AG20443 (cell line): ENCODE measurements at places on chromosomes 12 and 14.
A peak's percentile ranks its signal among the peaks of the same experiment; 100 is the strongest.

DNA sequence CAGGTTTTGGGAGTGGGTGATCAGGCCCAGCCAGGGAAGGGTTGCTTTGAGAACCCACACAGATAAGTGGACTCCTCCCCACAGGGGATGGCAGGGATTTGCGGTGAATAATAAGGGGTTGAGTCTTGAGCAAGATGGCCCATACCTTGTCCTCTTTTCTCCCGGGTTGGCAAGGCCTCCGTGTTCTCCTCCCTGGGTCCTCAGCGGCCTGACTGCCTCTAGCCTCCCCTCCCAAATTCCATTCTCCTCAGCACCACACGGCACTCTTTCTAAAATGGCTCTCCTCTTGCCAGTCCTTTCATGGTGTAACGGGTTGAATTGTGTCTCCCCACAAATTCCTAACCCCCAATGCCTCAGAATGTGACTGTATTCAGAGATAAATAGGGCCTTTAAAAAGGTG, 70.0 kb downstream of the CHST11 start:
- no peak for DNase-seq

GRCh38 chr14:88323523-88324199, 592 bp upstream of the KCNK10 start:
- DNase-seq: peak; percentile 52

GRCh38 chr14:105489542-105490266, 1.3 kb upstream of the TEDC1 start:
- peak; percentile 67 for DNase-seq

DNA sequence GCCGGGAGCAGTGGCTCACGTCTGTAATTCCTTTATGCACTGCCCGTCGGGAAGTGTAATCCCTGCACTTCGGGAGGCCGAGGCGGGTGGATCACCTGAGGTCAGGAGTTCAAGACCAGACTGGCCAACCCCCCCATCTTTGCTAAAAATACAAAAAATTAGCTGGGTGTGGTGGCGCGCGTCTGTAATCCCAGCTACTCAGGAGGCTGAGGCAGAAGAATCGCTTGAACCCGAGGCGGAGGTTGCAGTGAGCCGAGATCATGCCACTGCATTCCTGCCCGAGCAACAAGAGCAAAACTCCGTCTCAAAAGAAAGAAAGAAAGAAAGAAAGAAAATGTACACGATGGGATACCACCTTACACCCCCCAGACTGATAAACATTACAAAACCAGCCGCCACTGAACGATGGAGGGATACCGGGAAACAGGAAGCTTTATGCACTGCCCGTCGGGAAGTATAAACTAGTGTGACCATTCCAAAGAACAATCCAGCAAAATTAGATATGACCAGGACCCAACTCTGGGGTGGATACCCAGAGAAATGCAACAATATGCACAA, 1.1 kb downstream of the ABCD4 start:
- DNase-seq: no peak

DNA sequence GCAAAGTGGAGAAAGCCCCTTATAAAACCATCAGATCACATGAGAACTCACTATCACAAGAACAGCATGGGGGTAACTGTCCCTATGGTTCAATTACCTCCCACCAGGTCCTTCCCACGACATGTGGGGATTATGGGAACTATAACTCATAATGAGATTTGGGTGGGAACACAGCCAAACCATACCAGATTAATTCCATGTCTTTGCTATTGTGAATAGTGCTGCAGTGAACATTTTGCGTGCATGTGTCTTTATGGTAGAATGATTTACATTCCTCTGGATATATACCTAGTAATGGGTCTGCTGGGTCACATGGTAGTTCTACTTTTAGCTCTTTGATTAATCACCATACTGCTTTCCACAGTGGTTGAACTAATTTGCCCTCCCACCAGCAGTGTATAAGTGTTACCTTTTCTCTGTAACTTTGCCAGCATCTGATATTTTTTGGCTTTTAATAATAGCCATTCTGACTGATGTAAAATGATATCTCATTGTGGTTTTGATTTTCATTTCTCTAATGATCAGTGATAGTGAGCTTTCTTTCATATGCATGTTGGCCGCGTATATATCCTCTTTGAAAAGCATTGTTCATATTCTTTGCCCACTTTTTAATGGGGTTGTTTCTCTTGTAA, 29.7 kb upstream of the SAV1 start:
- DNase-seq: no peak

DNA sequence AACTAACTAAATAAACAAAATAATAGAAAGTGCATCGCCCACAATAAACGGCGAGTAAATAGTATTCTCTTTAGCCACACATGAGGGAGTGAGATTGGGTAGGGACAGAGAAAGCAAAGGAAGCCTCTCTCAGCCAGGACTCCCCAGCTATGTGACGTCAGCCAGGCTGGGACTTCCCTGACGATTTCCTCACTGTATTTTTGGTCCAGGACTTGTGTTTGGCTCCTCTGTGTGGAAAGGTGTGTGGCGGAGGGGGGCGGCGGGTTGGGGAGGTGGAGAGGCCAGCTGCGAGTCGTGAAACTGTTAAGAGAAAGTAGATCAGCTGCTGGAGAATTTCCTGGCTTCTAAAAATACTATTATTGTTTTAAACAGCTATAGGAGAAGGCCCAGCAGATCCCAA, 1124.6 kb downstream of the AACS start:
- no peak for DNase-seq

- no peak for DNase-seq
Measured at GRCh38 chr12:2797721-2798418, 3.1 kb downstream of the FKBP4 start.

DNA sequence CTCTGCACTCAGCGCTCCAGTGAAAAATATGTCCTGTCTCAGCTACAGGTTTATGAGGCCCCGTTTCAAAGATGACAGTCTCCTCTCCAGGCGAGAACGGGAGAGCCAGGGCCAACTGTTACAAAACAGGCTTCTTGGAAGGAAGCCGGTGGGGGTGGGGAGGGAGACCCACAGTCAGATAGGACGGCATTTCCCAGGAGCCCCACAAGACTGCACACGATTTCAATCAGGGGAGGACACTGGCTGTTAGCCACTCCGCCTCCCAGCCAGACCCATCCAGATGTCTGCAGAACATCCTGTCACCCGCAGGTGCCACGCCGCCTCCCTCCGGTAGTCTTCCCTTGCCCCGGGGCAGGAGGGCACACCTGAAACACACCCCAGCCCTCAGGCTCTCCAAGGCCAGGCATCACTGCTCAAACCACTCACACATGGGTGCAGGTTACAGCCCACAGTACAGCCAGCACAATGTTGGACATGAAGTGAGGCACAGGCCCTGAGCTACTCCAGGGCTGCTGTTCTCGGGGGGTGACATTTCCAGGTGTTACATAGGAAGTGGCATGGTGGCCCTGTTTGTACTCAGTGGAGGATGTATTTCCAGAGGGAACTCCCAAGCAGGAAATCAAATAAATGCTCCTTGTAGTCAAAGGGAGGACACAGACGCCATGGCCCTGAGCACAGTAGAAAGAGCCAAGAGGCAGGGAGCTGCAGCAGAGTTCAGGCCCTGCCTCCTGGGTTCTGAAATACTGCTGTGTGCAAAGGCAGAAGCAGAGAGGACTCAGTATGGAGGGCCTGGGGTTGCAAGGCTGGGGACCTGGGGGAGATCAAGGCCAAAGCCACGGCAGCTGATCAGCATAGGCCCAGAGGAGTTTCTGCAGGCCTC, 138.1 kb downstream of the BCL11B start:
- DNase-seq: no peak

GRCh38 chr12:6336889-6337853, 4.7 kb downstream of the TNFRSF1A start:
- DNase-seq: no peak

DNA sequence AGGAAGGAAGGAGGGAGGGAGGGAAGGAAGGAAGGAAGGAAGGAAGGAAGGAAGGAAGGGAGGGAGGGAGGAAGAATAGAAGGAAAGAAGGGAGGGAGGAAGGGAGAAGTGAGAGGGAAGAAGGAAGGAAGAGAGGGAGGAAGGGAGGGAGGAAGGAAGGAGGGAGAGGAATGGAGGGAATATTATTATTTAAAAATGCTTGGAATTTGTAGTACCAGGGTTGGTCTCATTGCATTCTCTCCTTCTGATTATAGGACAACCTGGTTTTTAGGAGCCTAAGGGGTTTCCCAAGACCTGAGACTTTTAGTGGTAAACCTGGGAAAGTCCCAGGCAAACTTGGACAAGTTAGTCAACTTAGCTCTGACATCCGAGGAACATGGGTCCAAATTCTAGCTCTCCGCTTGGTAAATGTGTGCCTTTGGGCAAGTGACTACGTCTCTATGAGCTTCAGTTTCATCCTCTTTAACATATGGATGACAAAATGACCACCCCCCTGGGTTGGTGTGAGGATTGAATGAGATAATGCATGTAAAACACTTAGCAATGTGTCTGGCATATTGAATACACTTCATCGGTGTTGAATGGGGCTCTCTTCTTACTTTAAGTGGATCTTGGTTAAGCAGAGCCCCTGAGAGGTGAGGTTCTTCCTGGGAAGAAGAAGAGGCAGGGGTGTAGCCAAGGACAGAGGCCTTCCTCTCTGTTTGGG, 690.7 kb upstream of the TBX3 start:
- DNase-seq: no peak
